T follicular helper cell (primary cell): ENCODE measurements at places on chromosomes 1 and 21.

GRCh38 chr1:19122668-19123067 is 87.4 kb downstream of the UBR4 start:
- DNase-seq: no peak

- DNase-seq: peak; percentile 40
Measured at GRCh38 chr1:206909161-206909882, 12.1 kb downstream of the IL24 start.

DNA sequence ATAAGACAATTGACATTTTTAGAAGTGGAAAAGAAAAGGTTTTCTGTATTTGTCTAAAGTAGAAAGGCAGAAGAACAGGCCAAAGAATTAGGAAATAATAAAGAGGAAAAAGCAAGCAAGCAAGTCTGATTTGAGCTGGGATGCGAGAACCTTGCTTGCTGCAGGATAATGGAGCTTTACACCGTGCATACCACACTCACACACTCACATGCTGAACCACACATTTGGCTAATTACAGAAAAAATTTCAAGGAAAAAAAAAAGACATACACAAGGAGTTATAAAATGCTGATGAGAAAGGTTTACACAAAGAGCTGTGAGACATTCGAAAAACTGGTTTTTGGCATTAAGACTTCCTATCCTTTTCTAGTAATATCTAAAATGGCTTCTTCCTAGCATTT is 593.9 kb downstream of the KIF26B start:
- DNase-seq: no peak

DNA sequence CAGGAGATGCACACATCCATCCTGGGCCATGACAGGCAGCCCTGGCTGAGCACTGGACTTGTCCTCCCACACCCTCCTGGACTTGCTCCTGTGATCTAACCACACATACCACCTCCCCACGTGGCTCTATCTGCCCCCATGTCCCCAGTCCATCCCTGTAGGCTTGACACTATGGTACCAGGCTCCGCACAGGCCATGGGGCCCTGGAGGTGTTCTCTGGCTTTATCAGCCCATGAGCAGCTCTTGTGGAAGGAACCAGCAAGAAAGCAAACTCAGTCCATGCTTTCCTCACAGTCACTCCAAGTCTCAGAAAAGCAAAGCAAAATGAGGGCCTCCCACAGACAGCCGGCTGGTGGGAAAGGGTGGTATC is 61.6 kb downstream of the CD46 start:
- DNase-seq: no peak

- no peak for DNase-seq
Measured at GRCh38 chr21:42441963-42442362, 38.3 kb downstream of the UBASH3A start.

GRCh38 chr1:15056515-15057285 is 96.8 kb upstream of the TMEM51 start:
- DNase-seq: no peak

DNA sequence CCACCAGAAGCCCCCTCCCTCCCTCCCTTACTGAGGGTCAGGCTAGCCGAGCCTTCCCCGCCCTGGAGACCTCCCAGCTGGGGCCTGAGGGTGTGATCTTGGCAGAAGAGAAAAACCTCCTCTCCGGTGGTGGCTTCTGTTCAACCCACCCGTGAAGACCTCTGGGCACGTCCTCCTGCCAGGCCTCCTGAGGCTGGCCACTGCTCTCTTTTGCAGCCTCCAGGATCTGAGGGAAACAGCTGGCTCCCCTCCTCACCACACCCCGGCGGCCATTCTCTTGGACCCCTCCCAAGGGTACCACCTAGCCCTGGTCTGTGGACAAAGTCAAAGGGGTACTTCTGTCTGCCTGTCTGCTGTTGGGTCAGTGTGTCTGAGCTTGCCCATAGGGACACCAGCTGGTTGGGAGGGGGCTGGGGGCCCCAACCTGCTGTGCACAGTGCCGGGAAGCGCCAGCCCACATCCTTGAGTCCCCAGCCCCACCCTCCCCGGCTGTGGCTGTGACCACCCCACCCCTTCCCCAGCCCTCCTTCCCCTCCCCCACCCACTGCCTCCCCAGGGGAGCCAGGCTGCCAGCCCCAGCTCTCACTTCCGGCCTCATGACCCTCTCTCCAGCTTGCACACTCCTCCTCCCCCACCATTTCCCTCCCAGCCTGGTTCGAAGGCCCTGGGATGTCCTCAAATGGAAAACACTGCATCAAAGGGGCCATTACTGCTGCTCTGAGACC is 48.1 kb downstream of the AHDC1 start:
- no peak for DNase-seq

GRCh38 chr1:167262836-167263235 is 42.1 kb downstream of the POU2F1 start:
- DNase-seq: no peak

GRCh38 chr1:48123647-48124046 is 98.9 kb upstream of the SLC5A9 start:
- DNase-seq: no peak

- no peak for DNase-seq
Measured at GRCh38 chr21:45511661-45512431, 30.4 kb downstream of the SLC19A1 start.

DNA sequence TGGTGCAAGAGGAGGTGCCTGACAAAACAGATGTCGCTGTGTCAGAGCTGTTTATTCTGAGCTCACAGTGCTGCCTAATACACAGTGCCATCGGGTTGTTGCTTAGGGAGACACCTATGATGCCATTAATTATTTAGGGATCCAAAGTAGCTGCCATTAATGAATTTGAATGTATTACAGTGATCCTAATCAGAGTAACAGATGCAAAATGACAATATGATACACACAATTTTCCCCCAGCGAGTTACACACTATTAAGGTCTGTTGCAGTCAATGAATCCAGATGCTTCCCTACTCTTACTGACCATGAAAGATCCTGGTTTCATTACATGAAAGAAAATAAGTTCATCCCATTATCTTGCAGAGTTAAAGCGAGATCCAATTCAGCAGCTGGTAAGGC is 91.3 kb downstream of the RWDD3 start:
- DNase-seq: no peak

- DNase-seq: no peak
Measured at GRCh38 chr1:109620401-109620791, 759 bp downstream of the AMPD2 start.

GRCh38 chr1:79079770-79080169 is 73.2 kb upstream of the ADGRL4 start:
- DNase-seq: no peak

DNA sequence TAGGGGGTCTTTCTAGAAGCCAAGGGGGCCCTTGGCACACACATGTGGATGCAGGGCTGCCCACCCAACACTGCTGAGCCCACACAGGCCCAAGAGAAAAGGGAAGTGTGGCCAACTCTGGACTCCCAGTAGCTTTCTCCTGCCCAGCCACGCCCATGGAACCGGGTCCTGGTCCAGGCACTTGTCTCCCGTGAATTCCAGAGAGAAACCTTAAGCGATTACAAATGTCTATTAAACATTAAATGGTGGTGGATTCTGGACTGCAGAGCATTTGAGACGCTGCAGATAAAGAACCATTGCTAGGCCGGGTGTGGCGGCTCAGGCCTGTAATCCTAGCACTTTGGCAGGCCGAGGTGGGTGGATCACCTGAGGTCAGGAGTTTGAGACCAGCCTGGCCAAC is 100.6 kb upstream of the ARHGEF16 start:
- no peak for DNase-seq

DNA sequence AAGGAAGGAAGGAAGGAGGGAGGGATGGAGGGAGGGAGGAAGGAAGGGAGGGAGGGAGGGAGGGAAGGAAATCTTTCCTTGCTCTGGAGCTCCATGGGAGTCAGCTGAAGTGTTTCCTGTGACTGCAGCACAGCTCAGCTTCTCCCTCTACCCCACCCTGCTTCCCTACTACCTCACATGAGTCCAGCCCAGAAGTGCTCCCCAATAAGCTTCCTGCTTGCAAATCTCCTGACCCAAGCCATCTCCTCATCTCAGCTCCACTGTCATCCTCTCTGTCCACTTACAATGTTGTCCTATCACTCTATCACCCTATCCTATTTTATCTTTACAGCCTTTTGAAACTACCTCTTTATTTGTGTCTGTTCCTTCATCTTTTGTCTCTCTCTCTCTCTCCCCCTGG is 52.9 kb upstream of the SSBP3 start:
- DNase-seq: no peak

GRCh38 chr1:86151427-86151826 is 5.1 kb downstream of the COL24A1 start:
- DNase-seq: no peak

GRCh38 chr1:236159704-236160539 is 17.6 kb downstream of the GPR137B start:
- DNase-seq: no peak

DNA sequence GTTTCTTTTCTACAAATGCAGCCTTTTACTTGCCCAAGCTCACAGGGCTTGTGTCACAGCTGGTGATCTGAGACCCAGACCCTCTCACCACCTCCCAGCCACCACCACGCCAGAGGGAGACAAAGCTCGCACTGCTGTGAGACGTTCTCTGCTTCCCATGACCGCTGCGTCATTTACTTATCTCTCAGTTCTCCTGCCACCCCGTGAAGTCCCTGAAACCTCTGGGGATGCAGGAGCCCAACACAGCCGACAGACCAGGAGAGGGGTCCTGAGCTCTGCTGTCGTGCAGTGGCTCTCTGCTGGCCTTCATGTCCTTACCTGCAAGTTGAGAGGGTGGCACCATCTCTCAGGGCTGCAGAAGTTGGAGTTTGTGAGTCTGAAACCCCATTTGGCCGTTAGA is 77.7 kb downstream of the SLC16A1 start:
- DNase-seq: no peak

DNA sequence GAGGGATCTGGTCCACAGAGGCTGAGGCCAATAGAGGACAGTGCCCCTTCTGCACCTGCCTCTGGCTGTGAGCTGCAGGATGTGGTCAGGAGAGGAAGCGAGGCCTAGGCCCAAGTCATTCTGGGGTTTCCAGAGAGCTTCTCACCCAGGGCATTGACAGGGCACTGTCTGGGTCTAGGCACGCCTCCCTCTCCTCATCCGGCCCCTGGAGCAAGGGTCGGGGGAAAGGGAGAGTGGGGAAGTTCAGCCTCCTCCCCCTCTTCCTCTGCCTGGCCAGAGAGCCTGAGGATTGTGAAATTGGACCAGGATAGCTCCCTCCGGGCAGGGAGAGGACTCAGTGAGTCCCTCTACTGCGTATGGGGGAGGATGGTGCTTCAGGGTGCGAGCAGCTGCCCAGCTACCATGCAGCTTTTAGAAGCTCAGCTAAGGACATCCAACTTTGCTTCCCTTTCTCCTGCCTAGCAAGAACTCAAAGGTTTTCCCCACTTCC is 6.3 kb upstream of the INAVA start:
- DNase-seq: peak; percentile 38

DNA sequence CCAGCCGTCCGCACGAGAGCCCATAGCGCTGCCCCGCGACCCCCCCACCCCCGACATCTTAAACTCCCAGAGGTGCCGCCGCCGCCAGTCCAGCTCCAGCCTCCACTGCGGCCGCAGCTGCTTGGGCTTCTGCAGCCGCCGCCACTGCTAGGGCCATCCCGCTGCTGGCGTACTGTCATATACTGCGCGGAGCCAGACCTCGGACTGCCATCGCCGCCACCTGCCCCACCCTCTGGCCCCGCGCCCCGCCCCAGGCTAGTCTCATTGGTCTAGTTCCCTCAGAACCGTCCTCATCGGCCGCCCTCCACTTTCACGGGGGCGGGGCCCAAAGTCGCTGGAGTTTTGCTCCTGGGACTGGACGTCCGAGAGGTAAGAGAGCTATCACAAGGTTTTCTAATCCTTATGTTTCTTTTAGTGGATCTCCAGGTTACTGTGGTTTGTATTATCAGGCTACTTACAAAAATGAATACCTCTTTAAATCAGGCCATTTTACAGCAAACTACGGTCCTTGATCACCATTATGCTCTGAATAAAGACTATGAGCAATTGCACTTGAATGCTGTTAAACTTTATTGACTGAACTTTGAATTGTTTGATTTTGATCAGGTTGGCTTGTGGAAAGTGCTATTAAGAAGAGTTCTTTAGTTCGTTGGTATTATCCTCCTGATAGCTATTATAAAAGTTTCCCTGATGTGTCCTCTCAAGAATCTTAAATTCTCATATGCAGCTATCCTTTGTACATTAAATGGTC is 2.8 kb upstream of the CD1D start:
- DNase-seq: no peak

DNA sequence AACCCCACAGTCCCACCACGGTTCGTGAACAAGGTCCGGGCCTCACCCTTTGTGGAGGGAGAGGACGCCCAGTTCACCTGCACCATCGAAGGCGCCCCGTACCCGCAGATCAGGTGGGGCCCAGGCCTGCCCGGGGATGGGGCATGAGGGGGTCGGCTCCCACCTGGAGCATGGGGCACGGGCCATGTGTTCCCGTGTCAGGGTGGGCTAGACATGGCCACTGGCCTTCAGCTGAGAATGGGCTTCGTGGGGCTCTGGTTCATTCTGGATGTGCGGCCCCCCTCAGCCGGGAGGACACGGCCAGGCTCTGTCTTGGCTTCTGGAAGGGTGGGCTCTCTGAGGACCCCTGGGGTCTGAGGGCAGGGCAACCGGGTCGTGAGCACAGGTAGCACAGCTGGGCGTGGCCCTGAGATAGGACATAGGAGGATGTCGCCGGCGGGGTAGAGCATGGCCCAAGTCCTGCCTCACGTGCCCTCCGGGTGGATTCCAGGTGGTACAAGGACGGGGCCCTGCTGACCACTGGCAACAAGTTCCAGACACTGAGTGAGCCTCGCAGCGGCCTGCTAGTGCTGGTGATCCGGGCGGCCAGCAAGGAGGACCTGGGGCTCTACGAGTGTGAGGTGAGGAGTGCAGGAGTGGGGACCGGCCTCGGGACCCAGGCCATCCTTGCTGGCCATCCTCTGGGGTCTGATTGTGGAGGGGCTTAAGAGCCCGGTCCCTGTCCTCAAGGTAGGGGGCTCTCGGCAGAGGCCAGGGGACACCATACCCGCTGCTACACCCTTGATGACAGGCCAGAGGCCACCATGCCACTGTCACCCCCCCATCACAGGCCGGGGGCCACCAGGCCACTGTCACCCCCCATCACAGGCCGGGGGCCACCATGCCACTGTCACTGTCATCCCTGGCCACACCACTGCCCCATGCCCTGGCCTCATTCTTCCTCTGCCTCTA is 55.5 kb downstream of the TRIM11 start:
- DNase-seq: no peak

- no peak for DNase-seq
Measured at GRCh38 chr1:62280960-62281465, 38.2 kb downstream of the KANK4 start.

GRCh38 chr1:44849575-44850132 is 6.6 kb upstream of the PTCH2 start:
- DNase-seq: no peak

- DNase-seq: no peak
Measured at GRCh38 chr1:29208442-29208841, 22.3 kb downstream of the MECR start.

- DNase-seq: peak; percentile 58
Measured at GRCh38 chr1:161209790-161210409, 5.2 kb upstream of the FCER1G start.

DNA sequence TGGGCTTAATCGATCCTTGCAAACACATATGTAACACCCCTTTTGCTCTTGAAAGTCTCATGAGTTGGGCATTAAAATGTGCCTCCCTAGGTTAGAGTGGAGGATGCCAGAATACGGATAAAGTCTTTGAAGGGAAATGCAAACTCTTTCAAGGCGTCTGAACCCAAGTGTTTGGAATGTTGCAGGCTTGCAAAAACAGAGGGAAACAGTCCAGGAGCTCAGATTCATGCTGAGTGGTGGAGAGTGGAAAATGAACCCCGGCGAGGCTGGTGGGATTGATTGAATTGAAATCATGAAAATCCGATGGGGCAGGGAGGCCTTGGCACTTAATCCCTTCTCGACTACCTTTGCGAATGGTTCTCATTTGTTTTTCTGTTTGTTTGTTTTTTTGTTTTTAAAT is 175.5 kb downstream of the PGBD5 start:
- DNase-seq: no peak
